Urinary bladder (tissue), 4 donors: ENCODE measurements at places on chromosomes 1 and 21. TPM values are rescaled to one million over a fixed set of nuclear protein-coding genes. Genes with fewer than 3 reads are reported as not detected.

The PRAMEF7 gene
- not detected for total RNA-seq

DNA sequence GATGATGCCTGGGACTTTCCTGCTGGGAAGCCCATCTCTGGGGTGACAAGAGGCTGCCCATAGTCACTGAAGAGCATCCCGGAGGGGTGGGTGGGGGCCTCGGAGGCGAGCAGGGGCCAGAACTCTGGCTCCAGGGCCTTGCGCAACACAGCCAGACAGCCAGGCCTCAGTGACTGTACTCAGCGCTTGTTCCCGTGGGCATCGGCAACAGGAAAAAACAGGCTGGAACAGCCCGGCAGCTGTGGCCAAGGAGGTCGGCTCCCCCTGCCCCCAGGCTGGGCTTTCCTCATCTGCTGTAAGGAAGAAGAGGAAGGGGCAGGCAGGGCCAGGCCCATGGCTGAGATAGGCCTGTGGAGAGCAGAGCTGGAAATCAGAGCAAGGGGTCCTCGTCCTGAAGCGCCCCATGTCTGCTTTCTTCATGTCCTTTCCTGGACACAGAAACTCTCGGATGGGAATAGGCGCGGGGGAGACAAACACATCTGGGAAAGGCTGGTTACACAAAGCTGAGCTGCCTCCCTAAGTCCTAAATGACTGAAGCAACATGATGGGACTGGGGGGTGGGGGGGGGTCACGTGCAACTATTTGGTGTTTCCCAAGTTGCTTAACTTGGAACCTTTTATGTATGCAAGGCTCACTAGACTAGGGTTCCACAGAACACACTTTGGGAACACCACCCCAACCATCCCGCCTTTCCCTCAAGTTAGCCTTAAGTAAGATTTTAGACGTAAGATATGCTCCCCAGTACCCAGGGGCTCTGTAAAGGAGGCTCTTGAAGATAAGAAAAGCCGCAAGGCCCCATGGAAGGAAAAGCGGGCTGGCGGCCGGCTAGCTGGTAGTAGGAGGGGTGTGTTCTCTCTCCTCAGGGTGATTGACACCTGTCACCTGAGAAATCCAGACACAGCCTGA lies 30.7 kb downstream of the HSPG2 start:
- no peak for DNase-seq

The ATP1A4 gene
- 8.3 TPM for total RNA-seq

DNA sequence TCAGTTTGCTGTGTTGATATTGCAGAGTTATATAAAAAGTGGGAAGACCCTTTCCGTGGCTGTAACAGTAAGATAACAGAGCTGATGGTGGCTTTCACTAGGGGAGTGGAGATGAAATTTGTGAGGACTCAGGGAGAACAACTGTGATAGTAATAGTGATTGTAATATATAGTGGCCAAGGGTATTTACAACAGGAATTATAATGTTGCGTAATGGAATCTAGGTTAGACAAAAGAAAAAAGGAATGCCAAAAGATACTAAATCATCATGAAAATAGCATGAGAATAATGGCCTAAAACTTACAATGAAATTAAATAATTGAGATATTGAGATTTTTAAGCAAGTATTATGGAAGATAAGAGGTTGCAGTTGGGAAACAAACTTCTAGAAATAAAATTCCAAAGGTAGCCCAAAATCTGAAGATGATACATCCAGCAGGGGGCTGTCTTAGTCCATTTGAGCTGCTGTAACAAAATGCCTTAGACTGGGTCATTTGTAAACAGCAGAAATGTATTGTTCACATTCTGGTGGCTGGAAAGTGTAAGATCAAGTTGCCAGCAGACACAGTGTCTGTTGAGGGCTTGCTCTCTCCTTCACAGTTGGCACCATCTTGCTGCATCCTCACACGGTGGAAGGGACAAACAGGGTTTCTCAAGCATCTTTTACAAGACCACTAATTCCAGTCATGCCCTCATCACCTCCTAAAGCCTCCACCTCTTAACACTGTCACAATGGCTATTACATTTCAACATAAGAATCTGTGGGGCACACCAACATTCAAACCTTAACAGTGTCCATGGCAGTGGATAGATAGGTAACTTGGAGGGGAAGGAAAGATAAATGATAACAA lies 711.2 kb downstream of the MRPL39 start:
- DNase-seq, result no peak

- no peak for DNase-seq
Observed at GRCh38 chr1:145918992-145919939, 749 bp upstream of the PEX11B start.

GRCh38 chr1:247923941-247924340 lies 748 bp upstream of the OR2AJ1 start:
- DNase-seq, result no peak

- no peak for DNase-seq
Observed at GRCh38 chr1:216914974-216915373, 191.7 kb upstream of the ESRRG start.

DNA sequence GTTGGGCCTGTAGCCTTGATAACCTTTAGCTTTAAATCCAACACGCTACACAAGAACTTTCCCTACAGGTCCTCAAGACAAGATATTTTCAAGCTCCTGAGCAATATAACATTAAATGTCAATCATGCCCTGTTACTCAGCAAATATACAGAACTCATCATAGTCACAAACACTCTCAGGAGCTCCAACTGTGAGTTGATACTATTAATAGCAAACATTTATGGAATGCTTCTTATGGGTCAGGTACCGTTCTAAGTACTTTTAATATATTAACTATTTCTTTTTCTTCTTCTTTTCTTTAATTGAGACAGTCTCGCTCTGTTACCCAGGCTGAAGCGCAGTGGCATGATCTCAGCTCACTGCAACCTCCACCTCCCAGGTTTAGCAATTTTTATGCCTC lies 10.1 kb downstream of the EYA3 start:
- no peak for DNase-seq

The LCE6A gene
- total RNA-seq, result not detected

The OLIG2 gene
- not detected for total RNA-seq

DNA sequence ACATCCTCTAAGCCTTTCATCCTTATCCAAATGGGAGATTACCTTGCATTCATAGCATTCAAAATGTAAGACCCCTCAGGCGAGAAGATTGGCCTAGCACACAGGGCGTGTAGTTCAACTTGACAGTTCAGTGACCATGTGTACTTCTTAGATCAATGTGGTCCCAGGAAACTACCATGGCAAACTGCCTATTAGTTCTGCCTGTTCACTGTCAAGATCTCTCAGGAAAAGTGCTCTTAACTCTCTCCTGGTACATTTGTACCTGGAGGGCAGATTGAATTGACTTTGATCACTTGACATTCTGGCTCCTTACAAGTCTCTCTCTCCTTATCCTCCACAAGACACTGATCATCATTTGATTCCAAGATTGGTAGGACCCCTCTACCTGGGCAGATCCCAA lies 122.4 kb downstream of the CDC7 start:
- DNase-seq, result no peak

DNA sequence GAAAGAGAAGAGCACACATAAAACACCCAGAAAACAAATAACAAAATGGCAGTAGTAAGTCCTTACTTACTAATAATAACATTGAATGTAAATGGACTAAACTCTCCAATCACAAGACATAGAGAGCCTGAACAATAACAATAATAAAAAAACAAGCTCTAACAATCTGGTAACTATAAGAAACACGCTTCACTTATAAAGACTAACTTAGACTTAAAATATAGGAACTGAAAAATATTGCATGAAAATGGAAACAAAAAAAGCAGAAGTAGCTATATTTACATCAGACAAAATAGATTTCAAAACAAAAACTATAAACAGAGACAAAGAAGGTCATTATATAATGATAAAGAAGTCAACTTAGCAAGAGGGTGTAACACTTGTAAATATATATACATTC lies 83.1 kb upstream of the LYPLAL1 start:
- no peak for DNase-seq

DNA sequence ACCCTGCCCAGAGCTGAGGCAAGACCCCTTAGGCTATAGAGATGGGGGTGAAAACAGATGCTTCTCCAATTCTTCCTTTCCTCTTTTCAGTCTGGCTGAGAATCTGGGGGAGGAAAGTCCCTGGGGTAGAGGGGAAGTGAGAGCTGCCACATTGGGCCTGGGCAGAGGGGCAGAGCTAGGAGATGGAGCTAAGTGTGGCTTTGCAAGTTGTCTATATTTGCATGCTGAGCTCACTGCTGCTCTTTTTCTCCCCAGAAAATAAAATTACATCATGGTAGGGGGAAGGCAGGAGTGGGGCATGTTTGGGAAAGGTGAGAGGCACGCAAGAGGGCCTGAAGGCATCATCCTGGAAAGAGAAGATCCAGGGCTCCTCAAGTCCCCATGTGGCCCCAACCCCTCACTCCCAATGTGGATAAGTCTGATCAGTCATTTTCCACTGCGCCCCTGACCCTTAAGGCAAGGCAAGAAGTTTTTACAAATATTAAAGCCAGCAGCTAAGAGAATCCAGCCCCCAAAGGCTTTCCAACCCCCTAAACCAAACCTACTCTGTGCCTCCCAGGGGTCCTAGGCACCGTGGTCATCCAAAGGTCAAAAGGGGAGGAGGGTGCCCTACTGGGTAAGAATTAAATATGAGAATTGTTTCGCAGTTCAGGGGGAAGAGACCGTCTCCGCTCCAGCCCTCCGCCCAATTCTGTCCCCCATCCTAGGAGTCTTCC lies 500 bp upstream of the PEA15 start:
- DNase-seq, result no peak

- no peak for DNase-seq
Observed at GRCh38 chr1:202007805-202008489, 2.4 kb upstream of the ELF3 start.

- no peak for DNase-seq
Observed at GRCh38 chr1:45414746-45415145, 74.5 kb upstream of the MUTYH start.

The RHEX gene
- 12.5 TPM for total RNA-seq

DNA sequence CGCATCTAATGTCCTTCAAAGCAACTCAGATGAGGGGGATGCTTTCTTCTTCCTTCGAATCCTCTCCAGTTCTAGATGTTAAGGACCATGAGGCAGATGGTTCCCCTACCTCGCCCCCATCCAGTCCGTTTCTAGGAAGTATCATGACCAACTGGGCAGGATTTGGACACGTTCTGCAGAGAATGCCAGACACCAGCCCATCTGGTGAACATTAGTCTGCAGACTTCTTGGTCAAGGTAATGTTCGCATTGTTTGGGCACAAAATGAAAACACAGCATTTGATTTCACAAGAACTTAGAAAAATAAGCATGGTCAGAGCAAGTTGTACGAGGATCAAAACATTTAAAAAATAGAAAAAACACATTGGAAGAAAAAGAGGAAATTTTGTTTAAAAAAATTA lies 25.4 kb upstream of the ADARB1 start:
- DNase-seq, result no peak

DNA sequence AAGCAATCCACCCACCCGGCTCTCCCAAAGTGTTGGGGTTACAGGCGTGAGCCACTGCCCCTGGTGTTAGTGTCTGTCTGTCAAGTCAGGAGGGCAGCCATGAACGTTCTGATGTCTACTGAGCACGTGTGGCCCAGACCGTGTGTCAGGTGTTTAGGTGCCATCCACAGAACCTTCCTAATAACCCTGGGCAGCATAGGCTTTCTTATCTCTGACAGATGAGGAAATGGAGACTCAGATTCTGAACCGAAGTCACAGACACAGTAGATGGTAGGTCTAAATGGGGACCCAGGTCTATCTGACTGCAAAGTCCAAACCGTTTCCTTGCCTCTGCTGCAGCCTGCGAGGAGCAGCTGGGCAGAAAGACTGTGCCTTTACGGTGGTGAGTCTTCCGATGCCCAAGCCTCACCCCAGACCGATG lies 622 bp upstream of the IL6R start:
- DNase-seq, result no peak

DNA sequence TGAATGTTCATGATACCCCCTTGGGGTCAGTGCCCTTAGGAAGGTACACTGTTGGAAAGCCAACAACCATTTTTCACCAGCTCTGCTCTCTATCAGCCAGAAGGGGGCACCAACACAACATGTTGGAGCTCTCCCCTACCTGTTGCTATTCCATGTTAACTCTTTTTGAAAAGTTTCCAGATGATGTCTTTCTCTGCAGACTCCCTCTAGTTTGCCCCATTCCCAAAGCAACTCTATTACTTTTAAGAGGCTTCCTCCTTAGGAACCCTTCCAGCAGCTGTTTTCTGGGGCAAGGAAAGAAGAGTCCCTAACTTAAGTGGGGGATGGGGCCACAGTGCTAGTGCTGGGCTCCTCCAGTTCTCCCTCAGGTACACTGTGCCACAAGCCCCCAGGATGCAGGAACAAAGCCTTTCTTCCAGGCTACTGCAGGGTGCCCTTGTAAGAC lies 22.9 kb upstream of the NDC1 start:
- no peak for DNase-seq

The CCDC17 gene
- total RNA-seq, result 0.85 TPM

DNA sequence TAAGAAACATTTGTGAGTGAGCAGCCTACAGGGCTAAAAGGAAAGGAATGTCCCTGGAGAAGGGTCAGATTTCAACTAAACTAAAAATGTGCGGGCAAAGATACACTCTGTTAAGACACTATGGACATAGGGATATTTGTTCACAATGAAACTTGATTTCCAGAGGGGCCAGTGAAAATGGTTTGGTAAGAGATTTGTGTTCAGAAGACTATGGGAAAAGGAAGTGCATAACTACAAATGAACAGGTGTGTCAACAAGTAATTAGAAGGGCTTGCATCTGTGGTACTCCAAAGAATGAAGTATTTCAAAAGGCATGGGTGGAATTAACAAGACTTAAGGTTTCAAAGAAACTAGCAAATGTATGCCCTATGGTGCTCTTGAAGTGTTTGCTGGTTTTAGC lies 60.4 kb downstream of the NME7 start:
- no peak for DNase-seq

DNA sequence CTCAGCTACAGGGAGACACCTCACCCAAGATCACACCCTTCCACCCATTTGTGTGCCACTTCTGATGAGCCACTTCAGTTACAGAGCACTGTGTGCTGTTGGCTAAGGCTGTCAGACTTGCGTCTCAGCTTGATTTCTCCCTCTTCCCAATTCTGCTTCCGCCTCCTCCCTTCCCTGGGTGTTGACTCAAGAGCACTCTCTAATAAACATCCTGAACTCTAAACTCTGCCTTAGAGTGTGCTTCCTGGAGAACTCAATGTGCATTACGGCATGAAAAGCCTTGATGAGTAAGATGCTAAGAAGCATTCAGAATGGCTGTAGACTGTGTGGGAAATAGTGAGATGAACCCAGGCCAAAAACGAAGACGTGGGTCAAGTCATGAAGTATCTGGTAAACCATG lies 54.9 kb upstream of the S1PR1 start:
- DNase-seq, result no peak

- no peak for DNase-seq
Observed at GRCh38 chr1:88528792-88529191, 155.3 kb upstream of the PKN2 start.

The COG2 gene
- 29.1 TPM for total RNA-seq
